ENCODE measurements at places on chromosomes 11 and 22. TPM values are rescaled to one million over a fixed set of nuclear protein-coding genes. Genes with fewer than 3 reads are reported as not detected.
A peak's percentile ranks its signal among the peaks of the same experiment; 100 is the strongest.

DNA sequence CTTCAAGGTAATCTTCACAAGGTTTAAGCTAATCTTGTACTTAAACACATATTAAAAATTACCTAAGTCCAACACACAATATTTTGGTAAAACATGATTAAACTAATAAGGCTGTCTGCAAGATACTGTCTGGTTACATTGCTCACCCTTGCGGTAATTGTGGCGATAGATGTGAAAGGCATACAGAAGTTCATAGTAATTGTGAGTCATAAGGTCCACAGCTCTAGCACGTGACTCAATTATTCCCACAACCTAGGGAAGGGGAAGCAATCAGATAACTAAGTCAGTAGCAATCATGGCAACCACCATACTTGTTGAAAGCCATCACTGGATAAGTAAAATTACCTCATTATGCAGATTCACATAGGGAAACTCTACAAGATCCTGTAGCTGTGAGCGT is 30.5 kb upstream of the FNBP4 start:
- DNase-seq, result no peak

GRCh38 chr11:119590651-119591351 is 138.2 kb downstream of the NECTIN1 start:
- DNase-seq, result peak; percentile 45

DNA sequence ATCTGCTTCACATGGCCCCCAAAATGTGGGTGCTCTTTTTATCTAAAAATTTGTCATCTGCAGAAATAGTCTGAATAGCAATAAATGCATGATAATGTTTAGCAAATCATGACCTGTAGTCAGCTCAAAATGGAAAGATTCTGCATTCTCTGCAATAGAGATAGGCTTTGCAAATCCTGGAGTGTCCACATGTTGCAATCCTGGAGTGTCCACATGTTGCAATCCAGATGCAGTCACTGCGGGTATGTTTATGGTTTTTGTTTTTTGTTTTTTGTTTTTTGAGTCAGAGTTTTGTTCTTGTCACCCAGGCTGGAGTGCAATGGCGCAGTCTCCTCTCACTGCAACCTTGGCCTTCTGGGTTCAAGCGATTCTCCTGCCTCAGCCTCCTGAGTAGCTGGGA is 20.2 kb upstream of the LRRC32 start:
- no peak for DNase-seq

- no peak for DNase-seq
Observed at GRCh38 chr11:8070417-8071115, 10.4 kb upstream of the TUB start.

- DNase-seq, result no peak
Observed at GRCh38 chr11:83409476-83409875, 123.3 kb upstream of the CCDC90B start.

Gene VPS11
- 21.1 TPM for total RNA-seq

Gene CYTH4
- total RNA-seq, result 8.4 TPM

All from stomach (tissue), 19 donors.